ENCODE measurements at places on chromosomes 3 and 15.

DNA sequence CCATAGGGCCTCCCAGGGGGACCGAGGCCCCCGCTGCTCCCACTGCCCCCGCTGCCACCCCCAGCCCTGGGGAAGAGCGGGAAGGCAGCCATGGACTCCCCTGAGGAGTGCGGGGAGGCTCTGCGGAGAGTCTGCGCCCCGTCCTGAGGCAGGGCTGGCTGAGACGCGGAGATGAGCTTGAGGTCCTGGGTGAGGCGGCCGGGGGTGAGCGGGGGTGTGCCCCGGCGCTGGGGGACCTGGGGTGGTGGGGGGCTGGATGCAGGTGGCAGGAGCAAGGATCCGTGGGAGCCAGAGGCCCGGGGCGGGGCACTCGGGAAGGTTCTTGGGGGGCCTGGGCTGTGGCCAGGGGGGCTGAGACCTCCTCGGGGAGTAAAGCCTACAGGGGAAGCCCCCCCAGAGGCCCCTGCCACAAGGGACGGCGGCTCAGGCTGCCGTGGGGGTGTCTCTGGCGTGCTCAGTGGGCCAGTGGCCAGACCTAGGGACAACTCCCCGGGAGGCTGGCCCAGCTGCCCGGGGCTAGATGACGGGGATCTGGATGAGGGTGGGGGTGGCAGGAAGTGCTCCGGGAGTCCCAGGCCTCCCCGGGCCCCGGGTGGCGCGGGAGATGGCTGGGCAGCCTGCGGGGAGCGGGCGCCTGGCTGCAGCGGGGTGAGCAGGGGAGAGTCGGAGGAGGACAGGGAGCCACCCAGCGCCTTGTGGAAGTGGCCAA lies 45.9 kb downstream of the HCN4 start:
- DNase-seq, result no peak

DNA sequence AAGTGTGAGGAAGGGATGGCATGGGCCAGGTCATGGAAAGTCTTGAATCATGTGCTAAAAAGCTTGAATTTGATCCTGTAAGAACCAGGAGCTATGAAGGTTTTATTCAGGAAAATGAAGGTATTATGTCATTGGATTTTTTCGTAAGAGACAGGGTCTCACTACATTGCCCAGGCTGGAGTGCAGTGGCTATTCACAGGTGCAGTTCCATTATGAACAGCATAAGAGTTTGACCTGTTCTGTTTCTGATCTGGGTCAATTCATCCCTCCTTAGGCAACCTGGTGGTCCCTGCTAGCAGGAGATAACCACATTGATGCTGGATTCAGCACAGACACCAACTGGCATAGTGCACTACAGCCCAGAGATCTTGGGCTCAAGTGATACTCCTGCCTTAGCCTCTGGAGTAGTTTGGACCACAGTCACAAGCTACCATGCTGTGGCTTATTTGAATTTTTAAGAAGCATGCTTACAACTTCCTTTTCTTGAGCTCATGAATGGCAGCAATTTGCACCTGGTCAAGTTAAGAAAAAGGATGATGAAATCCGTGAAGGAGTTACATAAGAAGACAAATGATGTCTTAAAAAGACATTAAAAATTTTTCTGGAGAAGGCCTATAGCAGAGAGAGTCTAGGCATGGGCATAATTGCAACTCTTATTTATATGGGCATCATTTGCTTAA lies 79.1 kb downstream of the CADPS start:
- DNase-seq, result no peak

DNA sequence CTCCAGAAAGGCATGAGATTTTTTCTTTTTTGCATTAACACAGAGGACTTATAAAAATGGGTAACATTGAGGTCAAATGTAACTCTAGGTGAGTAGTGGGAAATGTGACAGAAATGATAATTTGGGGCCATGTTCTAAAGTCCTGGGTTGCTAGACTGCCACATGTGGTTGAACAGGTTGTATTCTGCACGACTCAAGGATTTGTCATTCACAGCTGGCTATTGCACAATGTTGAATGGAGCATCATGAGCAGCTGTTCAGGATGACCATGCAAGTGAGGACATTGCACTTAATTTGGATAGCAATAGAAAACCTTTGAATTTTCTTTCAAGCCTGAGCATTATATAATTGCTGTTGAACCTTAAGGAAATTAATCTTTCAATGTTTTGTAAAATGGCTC lies 396.6 kb downstream of the NAALADL2 start:
- no peak for DNase-seq

DNA sequence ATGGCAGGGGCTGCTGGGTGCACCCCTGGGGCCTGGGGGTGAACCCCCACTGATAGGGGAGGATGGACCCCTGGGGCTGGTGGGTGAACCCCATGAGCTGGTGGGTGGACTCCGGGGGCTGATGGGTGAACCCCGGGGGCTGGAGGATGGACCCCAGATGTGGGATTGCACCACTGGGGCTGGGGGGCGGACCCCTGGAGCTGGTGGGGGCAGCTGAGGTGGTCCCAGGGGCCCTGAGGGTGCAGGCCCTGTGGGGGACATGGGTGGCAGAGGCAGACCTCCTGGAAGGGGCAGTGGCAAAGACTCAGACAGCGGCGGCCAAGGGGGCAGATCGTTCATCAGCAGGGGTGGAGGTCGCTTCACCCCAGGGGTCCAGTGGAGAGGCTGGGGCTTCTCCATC lies 17.4 kb upstream of the TXNRD3 start:
- DNase-seq, result no peak

- no peak for DNase-seq
Measured at GRCh38 chr15:64897345-64897985, 14.2 kb upstream of the ANKDD1A start.

- no peak for DNase-seq
Measured at GRCh38 chr3:98560911-98561310, 29.1 kb downstream of the GPR15 start.

- no peak for DNase-seq
Measured at GRCh38 chr15:34609102-34610057, 25.9 kb upstream of the GOLGA8B start.

DNA sequence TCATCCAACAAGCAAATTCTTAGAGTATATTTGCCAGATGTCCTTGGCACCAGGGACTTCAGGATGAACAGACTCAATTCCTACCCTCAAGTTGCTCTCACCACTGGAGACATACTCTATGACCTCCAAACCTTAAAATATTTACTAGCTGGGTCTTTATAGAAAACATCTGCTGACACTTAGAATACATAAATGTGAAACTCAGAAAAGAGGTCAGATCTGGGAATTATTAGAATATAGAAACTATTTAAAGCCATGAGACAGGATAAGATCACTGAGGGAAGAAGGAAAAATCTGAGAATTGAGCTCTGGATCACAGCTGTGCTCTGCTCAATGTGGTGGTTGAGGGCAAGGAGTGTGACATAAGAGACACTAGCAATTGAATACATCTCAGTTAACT lies 695.4 kb upstream of the UBE2E2 start:
- no peak for DNase-seq

GRCh38 chr15:61028427-61028826 lies 200.7 kb downstream of the RORA start:
- DNase-seq, result no peak

DNA sequence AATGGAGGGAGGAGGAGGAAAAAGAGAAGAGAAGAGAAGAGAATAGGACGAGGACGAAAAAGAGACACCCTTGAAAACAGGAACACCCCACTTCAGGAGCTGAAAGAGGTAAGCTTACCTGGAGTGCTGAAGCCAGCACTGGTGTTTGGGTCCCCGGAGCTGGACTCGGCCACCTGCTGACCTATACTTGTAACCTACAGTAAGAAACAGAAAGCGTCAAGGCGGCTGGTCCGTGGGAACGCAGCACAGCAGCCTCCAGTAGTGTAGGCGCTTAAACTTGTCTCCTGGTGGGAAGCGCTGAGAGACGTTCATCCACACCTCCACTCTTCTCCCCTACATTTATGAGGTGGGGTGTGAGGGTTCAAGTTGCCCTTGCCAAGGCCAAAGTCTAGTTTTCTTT lies 141.0 kb downstream of the NSMCE3 start:
- DNase-seq, result no peak

- DNase-seq, result no peak
Measured at GRCh38 chr15:74775132-74775562, 6.7 kb upstream of the CSK start.

DNA sequence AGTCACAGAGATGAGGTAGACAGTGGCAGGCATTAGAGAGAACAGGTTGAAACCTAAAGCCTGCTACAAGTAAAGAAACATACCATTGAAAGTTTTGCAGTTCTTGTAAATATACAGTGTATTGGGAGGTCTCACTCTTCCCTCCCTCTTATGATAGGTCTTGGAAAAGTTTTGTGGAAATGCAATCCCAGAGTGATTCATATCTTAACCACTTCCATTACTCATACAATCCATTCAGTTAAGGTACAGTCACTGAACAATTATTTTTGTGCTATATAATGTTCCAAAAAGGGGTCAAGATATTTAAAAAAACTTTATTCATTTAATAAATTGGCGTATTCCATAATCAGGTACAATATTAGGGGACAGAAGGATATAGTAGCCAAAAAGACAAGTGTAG lies 737.7 kb upstream of the ALCAM start:
- no peak for DNase-seq

- DNase-seq, result peak; percentile 93
Measured at GRCh38 chr15:75723847-75724660, 11.4 kb upstream of the CSPG4 start.

DNA sequence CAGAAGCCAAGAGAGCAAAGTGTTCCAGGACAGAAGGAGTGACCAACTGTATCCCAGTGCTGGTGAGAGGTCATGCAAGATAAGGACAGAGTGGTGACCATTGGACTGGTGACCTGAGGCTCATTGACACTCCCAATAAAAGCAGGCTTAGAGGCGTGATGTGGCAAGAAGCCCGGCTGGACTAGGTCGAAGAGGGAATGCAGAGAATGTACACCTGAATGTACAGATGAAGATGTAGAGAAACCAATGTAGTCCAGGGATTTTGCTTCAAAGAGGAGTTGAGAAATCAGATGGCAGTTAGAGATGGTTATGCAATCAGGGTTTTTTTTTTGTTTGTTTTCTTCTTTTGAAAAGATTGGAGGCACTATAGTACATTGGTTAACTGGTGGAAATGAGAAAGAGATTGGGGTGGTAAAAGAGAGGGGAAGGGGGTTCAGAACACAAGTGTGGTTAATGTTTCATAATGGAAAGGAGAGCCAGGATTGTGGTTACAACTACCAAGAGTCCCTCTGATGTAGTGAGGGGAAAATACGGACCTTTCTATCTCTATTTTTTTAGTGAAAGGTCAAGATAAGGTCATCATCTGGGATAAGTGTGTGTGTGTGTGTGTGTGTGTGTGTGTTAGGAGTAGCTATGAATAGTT lies 23.3 kb downstream of the ST3GAL6 start:
- DNase-seq, result no peak

DNA sequence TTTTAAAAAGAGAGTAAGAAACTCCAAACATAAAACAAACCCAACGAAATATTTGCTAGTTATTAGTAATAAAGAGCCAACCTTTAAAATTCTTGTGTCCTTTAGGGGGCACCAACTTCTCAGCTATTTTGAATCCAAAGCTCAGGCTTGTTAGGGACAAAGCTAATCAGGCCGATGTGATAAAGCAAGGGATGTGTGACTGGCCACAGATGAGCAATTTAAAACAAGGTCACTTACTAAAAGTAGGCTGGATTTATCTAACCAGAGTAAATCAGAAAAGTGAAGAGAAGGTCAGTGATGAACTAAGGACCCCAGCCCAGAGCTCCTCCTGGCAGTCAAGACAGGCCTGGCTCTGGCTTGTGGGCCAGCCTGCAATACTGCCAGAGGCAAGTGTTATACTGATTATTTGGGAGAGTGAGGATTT lies 108.5 kb downstream of the CYP19A1 start:
- DNase-seq, result peak; percentile 18

DNA sequence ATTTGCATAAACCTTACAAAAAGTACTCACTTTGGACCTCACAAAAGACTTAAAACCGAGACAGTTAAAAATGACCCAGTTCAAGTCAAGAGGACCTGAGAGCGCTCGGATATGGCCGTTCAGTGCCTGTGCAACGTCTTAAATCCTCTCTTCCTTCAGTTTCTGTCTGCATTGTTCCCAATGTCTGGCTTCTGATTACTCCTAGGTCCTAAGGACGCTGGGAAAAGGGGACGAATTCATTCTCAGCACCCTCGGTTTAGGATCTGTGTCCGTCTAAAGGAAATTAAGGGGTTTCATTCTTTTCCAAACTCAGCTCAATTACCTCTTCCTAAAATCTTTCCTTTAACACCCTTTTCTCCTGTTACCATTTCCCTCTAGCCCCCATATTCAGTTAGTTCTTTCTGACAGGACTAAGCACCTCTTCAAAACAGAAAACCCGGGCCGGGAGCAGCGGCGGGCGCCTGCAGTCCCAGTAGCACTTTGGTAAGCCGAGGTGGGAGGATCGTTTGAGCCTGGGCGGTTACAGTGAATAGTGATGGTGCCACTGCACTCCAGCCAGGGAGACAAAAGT lies 970 bp downstream of the DPPA4 start:
- no peak for DNase-seq
